Activated naive CD4-positive, alpha-beta T cell treated with Interleukin-2 at 50 U/mL for 16 hours (primary cell): ENCODE measurements at places on chromosomes 4 and X.

GRCh38 chr4:168831919-168832762, 177.9 kb downstream of the CBR4 start:
- DNase-seq = peak; percentile 61

DNA sequence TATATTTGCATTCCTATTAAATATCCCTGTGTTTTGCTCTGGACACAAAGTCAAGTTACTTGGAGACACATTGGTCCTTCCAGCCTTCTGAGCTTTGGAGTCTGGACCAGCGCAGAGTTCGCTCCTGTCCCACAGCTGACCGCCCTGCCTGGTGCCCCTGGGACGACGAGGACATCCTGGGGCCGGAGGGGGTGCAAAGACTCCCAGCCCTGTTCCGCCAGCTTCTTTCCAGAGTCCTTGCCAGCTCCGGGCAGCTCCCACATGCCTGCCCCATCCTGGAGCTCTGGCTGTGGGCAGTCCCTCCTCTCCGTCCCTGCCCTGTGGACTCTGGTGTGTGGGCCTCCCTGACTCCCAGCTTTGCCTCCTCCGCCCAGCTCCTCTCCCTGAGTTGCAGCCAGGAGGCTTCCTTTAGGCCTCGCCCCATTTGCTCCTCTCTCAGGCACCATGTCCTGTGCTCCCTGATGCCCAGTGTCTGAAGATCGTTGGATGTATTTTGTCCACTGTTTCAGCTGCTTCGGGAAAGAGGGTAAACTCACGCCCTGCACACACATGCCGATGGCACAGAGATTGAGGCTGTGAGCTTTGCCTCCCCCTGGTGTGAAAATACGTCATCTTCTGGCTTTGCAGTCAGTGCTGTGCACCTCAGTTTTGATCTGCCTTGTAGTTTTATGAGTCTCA, 4.9 kb upstream of the PCGF3 start:
- DNase-seq = no peak

DNA sequence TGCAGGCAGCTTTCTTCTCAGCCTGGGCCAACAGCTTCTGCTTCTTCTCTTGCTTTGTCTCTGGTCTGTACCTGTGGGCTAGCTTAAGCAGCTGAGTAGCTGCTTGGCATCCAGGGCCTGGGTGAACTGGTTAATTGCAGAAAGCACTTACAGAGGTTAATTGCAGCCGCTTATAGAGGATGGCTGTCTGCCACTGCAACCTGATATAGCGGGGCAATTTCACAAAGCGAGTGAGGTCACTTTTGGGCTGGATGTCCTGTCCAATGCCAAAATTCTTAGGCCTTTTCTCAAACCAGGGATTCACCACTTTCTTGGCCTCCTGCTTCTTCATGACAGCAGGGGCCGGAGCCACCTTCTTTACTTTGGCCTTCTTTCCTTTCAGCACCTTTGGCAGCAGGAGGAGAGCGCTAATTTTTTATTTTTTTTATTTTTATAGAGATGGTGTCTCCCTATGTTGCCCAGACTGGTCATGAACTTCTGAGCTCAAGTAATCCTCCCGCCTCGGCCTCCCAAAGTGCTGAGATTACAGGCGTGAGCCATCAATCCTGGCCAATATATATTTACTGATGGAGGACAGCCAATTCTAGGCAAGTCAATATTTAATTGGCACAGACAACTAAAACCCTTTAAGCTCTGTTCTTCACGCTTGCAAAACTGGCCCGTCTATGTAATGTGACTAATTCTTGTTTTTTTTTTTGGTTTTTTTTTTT, 61.0 kb downstream of the ENOPH1 start:
- DNase-seq = no peak

GRCh38 chrX:65035446-65035770, 59.2 kb upstream of the ZC4H2 start:
- no peak for DNase-seq

GRCh38 chr4:146142768-146143167, 32.8 kb upstream of the LSM6 start:
- no peak for DNase-seq

- DNase-seq = no peak
Measured at GRCh38 chr4:88446124-88446523, 10.8 kb upstream of the HERC5 start.
